ENCODE measurements at places on chromosomes 3 and 15.
A peak's percentile ranks its signal among the peaks of the same experiment; 100 is the strongest.

- DNase-seq: no peak
Measured at GRCh38 chr3:197950677-197951061, 679 bp downstream of the RPL35A start.

DNA sequence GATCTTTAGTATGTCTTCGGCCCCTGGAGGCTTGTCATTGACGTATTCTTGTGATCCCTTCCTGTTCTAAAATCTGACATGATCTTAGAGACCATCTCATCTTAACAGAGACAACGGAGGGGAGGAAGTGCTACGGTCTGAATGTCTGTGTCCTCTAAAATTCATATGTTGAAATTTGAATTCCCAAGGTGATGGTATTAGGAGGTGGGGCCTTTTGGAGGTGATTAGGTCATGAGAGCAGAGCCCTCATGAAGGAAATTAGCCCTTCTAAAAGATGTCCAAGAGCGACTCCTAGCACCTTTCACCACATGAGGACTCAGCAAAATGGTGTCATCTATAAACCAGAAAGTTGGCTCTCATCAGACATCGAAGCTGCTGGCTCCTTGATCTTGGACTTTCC, 233.2 kb upstream of the CMC1 start:
- DNase-seq: no peak

DNA sequence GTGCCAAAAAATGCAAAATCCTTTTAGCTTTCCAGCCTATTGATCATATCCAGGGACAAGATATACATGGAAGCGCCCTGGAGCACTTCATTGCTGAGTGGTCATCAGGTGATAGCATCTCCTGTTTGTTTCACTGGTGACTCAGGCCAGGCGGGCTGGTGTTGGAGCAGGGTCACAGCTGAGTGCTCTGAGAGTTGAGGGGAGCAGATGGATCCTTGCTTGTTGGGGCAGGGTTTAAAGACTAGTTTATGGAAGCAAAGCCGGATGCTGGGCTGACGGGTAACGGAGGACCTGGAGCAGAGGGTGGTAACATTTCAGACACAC, 405.0 kb upstream of the TPM1 start:
- DNase-seq: no peak

GRCh38 chr3:126373682-126374601, 16.7 kb upstream of the KLF15 start:
- no peak for DNase-seq

DNA sequence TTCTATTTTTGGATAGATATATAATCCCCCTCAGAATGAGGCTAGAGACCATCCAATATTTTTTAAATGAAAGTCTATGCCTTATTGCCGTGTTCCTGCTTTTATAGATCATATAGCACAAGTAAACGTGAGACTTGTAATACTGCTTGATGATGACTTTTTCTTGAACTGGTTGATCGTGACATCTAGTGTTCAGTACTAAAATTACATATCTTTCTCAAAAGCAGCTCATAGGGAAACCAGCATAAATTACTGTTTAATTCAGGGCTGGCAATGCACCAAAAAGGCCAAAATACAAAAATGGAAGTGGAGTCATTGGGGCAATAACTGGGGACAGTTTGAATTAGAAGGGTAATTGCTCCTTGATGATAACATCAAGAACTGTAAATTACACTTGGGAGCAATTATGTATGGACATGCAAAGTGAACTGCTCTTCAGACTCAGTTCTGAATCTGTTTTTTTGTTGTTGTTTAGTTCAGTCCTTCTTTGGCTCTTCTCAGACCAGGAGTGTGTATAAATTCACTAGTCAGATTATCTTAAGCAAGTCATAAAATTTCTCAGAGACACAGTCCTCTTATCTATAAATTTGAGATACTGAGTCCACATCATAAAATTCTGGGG, 325.3 kb downstream of the THSD4 start:
- no peak for DNase-seq

- peak; percentile 34 for DNase-seq
Measured at GRCh38 chr3:46395766-46396530, 10.9 kb downstream of the CCR5AS start.

DNA sequence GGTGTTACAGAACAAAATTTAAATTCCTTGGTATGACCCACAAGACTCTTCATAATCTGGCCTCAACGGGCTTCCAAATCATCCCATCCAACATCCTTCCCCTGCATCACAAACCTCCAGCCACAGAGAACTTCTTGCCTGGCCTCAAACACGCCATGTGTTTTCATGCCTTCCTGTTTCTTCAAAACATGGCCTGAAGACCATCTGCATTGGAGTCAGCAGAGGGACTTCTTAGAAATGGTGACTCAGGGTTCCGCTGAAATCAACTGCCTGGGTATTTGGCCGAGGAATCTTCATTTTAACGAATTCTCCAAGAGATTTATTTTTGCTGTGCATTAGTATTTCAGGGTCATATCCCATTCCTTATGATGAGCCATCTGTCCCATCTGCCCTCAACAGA, 138.1 kb upstream of the RAP2B start:
- no peak for DNase-seq

DNA sequence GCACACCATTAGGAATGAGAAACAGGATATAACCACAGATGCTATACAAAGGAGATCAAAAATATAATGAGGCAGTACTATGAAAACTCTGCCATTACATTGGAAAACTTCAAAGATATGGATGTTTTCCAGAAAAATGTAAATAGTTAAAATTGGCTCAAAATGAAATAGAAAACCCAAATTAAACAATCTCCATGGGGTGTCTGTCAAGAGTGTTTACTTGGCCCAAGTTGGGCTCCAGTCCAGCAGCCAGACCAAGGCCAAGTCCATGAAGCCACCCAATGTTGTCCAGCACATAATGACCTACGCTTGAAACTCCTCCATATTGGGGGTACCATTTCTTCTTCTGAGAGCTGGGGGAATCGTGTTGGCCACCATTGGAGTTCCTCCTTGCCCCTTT, 37.1 kb downstream of the CTXND1 start:
- DNase-seq: no peak

DNA sequence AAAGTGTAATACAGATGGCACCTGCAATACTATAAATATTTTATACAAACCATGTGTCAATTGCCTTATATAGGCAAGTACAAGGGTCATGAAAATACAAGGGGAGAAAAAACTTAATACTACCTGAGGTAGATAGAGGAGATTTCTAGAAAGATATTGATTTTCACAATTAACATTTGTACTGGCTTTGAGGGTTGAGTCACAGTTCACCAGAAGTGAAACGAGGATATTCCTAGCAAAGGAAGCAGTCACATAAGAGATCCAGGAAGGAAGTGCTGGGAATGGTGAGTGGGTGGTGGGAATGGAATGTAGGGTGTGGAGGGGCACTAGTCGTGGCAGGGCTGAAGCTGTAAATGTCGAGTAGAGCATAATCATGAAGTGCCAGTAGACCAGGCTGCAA, 108.7 kb downstream of the P2RY1 start:
- no peak for DNase-seq

DNA sequence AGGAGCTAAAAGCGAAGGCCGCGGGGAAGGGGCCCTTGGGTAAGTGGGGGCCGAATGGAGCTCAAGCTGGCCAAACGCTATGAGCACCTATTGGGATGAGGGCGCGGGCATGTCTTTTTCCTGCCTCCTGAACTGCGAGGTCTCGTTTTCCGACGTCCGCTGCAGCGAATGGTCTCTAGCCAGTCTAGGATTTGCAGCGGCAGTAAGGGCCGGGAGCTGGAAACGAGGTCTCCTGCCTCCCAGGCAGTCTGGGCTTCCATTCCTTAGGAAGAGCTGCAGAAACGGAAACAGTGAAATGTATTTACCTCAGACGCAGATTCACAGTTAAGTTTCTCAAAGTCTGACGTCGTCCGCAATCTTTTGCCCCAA, 517 bp downstream of the TMA7 start:
- no peak for DNase-seq

DNA sequence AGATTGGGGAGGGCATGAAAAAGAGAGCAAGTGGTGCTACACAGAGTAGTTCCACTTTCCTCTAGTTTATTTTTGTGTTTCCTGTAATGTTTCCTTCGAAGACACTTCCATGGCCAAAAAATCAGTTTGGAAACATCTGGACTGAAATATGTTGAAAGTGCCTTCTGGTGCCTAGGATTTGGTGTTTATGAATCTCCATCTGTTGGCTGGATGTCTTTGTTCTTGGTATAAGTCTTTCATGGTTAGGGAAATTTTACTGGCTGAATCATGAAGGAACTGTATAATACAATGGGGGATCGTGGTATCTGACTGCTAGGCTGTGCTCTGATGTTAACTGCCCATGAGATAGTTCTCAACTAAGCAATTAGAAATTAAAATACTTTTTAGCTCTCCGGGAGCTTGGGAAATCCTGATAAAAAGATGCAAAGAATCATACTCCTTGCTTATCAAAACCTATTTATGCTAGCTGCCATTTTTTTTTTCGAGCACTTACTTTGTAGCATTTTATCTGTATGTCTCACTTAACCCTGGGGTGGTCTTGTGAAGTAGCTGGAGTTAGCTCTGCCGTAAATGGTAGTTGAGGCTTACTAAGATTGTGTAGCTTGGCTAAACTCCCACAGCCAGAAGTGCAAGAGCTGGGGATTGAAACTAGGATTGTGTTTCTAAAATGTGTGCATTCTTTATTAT, 21.9 kb downstream of the AKAP13 start:
- no peak for DNase-seq

- no peak for DNase-seq
Measured at GRCh38 chr15:80163217-80163616, 10.4 kb downstream of the FAH start.

- no peak for DNase-seq
Measured at GRCh38 chr3:64763980-64764379, 76.2 kb upstream of the ADAMTS9 start.

GRCh38 chr15:99485153-99485961, 80.4 kb upstream of the MEF2A start:
- no peak for DNase-seq

DNA sequence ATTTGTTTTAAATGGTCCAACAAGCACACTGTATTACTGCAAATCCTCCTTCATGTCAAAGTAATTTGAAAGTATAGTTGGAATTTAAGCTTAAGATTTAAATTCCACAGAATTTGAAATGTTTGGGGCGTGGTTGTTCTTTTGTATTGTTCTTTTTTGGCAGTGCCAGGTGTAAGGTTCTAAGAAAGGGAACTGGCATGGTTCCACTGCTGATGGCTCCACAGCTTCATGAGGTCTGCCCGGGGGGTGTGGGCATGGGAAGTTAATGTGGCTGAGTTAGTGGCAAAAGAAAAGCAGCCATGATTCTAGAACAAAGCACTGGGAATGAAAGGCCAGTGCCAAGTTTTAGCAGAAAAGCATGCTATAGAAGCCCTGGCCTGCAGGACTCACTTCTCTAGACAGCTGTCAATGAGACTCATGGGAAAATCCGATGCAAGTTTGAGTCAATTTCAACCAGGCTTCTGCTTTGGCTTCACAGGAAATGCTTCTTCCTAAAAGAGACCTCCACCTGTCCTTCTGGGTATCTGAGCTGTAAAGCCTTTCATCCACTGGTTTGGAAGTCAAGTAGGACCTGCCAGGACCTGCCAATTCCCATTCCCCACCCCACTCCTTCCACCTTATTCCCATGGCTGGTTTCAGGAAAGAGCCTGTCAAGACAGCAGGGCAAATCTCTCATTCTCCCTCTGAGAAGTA, 18.9 kb downstream of the CDCP1 start:
- DNase-seq: no peak

DNA sequence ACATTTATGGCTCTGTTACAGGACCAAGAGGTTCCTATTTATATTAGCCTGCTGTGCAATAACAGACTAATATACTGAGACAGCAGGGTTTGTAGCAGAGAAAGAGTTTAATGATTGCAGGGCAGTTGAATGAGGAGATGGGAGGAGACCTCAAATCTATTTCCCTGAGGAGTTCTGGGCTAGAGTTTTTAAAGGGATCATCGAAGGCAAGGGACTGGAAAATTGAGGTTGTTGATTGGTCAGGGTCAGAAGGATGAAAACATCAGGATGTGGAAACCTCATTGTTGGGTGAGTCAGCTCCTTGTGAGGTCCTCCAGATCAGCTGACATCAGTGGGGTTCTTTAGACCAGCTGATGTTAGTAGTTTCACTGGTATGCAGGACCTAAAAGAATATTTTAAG, 60.6 kb upstream of the GOLGA8B start:
- no peak for DNase-seq

GRCh38 chr3:13505147-13506130, 25.3 kb downstream of the HDAC11 start:
- no peak for DNase-seq

DNA sequence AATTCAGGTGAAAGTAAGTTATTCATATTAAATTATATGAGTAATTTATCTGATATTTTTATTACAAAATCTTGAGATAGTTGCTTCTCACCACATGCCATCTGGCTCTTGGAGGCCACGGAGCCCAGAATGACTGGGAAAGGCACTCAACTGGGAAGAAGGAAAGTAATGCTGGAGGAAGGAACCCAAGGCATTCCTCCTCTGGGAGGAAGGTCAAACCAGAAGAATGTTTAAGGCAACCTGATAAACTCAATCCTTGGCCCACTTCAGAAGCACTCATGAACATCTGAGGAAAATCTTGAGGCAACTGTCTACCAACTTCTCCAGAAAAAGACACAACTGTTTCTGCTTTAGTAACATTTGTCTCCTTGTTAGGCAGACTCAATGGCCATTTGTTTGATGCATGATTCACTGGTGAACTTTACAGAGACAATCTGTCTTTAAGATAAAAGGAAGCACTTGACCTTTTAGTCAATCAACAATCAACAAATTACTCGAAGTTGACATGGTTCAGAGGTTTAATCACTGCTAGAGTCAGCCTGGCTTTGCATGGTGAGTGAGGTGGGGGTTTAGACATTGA, 261.4 kb upstream of the MME start:
- no peak for DNase-seq

DNA sequence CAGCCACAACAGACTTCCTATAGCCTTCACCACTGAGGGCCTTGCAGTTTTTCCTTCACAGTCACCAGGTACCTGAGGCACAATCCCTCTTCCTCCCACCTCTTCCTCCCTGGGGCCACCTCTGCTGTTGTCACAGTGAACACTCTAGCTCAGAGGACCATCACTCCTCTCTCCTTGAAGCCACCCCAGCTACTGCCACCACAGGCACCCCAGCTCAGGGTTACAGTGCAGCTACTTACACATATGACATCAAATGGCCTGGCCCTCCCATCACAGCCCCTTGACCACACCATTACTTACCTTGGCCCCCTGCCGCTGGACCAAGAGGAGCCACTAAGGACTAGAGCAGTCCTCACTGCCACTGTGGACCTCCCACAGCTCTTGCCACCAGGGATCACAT, 213.5 kb upstream of the CRBN start:
- DNase-seq: no peak

- no peak for DNase-seq
Measured at GRCh38 chr15:75736256-75736655, 23.6 kb upstream of the CSPG4 start.

- no peak for DNase-seq
Measured at GRCh38 chr3:29064085-29064484, 216.8 kb upstream of the RBMS3 start.

- no peak for DNase-seq
Measured at GRCh38 chr3:127034195-127034989, 51.5 kb downstream of the PLXNA1 start.

- no peak for DNase-seq
Measured at GRCh38 chr3:117892431-117892841, 1142.2 kb downstream of the IGSF11 start.

Measured in CD4-positive, alpha-beta T cell treated with Interferon gamma for 1 hour (primary cell).